GDM1 (cell line): ENCODE measurements at places on chromosomes 7 and 10.

DNA sequence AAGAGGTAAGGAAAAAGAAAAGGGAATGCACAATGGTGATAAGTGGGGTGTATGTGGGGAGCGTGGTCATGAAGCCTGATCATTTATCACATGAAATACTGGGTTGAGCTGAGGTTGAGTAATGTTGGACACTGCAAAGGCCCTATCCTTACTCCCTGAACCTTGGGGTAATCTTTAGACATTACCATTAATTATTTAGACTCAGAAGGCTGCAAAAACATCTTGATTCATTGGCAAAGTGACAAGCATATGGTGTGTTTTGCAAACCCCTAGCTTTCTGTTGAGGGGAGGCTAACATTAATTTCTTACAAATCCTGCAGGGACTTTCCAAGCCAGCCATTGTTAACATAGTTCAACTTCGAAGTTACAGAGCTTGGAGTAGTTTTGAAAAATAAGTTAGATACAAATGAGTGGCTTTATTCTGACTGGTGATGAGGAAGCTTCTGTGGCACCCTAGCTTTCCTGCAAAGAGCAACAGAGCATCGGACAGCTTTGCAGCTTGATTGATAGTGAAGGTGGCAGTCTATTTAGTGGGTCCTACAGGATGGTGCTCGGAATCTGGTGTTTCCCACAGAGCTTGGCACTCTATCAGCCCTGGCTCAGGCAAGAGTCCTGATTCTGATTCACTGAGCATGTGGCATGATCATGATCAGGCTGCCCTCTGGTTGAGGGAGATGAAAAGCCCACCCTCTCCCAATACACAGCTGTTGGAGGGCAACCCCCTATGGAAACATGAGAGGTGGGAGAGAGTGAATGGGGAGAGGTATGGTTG, 153.7 kb upstream of the NPVF start:
- no peak for DNase-seq

DNA sequence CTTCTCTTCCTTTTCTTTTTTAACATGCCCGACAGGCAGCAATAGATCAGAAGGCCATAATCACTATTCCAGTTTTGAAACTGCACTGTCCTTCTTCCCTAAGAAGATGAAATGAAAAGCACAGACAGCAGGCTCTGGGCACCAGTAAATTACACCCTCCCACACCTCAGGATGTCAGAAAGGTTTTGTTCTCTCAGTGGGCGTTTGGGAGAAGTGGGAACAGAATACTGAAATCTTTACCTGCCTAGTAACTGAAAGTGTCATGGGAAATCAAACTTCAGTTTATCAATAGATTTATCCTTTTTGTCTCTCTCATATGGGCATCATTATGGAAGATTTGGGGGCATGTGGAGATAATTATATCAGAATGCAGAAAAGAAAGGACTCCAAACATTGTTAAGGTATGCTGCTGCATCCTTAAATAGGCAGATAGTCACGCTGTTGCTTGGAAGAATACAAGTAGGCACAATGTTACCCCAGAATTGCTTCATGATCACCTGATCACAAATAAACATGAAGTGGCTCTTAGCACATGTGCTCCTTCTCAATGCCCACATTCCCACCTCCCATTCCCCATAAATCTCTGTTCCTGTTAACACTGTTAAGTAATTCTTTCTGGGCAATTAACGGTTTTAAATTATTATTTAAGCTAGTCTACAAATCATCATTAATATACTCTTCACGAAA, 113.3 kb downstream of the DOCK4 start:
- no peak for DNase-seq

DNA sequence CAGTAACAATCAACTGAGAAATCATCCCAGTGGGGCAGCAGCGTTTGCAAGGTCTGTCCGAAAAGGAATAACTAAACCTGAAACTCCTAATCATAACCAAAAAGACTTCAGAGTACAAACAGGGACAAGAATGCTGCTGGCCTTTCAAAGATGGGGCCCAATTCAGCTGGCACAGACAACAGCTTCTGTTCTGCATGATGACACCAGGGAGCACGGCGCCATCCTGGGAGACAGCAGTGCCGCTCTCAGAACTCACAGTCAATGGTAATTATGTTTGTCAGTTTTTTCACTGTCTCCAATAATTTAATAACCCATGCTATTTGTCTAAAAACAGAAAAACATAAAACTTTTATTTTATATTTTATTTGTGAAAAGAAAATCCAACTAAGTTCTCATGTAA, 90.0 kb downstream of the LARP4B start:
- no peak for DNase-seq

GRCh38 chr7:33698041-33698440, 207.3 kb upstream of the BMPER start:
- no peak for DNase-seq

- no peak for DNase-seq
These were observed 10.4 kb downstream of the KPNA7 start for GRCh38 chr7:99197498-99197897.

DNA sequence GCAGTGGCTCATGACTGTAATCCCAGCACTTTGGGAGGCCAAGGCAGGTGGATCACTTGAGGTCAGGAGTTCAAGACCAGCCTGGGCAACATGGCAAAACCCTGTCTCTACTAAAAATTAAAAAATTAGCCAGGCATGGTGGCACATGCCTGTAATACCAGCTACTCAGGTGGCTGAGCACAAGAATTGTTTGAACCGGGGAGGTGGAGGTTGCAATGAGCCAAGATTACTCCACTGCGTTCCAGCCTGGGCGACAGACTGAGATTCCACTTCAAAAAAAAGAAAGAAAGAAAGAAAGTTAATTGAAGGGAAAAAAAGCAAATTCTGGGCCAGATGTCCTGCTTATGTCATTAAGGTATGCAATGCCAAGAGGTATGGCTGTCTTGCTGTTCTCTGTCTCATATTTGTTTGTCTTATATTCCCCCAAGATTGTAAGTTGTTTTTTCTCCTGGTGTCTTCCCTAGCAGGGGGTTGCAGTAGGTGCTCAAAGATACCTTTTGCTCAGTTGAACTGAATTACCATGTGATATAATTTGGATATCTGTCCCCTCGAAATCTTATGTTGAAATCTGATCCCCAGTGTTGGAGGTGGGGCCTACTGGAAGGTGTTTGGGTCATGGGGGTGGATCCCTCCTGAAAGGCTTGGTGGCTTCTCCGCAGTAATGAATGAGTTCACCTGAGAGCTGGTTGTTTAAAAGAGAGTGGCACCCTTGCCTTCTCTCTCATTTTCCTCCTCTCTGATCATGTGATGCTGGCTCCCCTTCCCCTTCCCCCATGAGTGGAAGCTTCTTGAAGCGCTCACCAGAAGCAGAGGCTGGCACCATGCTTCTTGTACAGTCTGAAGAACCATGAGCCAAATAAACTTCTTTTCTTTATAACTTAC, 60.9 kb downstream of the MYOF start:
- DNase-seq: no peak

DNA sequence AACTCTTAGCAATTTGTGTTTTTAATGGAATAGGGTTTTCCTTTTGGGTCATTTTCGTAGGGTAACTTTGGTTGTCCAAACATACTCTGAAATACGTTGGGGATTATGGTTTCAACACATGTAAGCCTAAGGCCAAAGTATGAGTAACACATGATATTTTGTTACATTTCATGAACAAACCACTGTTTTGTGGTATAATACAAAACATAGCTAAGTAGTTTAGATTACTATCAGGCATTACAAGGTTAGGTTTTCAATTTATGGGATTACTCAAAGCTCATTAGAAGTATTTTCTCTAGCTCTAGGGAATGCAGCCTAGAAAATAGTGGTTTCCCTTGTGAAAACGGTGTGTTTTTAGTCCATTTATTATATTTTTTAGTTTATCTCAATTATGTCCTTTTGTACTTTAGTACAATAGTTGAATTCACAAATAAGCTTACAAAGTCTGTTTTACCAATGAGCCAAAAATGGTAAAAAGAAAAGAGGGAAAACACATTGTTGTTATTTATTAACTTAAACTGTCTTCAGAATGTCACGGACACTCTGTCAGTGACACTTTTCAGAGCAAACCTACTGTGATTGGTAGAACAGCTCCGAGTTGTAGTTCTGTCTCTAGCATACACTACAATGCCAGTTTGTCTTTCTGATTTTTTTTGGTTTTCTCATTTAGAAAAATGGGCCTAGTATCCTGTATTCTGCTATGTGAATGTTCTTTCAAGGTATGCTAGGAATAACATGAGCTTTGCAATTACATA, 473.7 kb downstream of the SUGCT start:
- DNase-seq: no peak

DNA sequence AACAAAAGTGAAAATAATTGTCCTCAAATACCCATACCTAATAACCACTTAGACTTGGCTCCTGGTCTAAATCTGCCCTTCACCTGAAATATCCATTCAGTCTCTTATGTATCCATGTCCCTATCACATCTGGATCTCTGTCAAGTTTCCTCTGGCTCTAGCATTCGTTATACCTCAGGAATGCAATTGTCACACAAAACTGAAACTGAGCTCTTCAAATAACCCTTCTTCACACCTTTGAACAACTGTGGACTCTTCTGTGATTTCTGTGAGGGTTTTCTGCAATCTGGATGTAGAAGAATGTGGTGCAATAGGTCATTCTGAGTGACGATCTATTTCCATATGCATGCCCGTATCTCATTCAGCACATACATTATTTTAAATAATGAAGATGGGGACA, 53.5 kb upstream of the FGL2 start:
- no peak for DNase-seq

DNA sequence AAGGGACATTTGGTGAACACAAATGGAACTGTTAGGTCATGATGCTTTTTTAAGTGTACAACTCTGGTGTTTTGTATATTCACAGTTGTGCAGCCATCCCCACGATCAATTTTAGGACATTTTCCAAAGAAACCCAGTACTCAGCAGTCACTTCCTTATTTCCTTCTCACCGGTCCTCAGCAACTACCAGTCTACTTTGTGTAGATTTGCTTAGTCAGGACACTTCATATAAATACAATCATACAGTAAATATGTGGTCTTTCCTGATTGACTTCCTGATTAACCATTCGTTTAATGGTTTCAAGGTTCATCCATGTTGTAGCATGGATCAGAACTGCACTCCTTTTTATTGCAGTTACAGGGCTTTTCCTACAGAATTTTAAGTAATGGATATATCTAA, 14.4 kb downstream of the SGPL1 start:
- no peak for DNase-seq

GRCh38 chr7:39212876-39213275, 235.2 kb downstream of the POU6F2 start:
- DNase-seq: no peak

- DNase-seq: no peak
These were observed 82.8 kb upstream of the COL13A1 start for GRCh38 chr10:69718951-69719350.

- DNase-seq: no peak
These were observed 89.9 kb downstream of the ZNF277 start for GRCh38 chr7:112296432-112296831.

DNA sequence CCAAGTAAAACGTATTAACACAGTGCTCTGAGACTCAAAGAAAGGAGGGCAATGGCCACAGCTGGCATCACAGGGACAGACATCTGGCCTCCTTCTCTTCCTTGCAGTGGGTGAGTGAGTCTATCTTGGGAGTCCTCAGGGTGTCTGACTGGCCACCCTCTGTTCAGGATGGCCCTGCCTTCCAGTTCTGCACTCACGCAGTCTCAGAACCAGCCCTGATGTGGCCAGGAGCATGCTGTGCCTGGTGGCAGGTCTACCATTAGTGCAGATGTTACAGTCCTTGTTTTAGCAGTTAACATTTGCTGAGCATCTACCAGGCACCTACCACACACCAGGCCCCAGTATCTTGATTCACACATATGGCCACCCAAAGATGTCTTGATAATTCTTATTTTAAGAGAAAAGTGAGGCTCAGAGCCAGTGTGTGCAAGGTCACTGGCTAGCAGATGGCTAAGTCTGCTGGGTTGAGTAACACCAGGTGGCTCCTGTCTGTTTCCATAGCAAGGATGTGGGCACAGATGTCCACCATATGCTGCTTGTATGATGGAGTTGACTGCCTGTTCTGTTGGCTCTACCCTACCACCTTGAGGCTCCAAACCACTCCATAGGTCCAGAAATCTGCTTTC, 23.2 kb upstream of the ARHGAP22 start:
- DNase-seq: no peak

DNA sequence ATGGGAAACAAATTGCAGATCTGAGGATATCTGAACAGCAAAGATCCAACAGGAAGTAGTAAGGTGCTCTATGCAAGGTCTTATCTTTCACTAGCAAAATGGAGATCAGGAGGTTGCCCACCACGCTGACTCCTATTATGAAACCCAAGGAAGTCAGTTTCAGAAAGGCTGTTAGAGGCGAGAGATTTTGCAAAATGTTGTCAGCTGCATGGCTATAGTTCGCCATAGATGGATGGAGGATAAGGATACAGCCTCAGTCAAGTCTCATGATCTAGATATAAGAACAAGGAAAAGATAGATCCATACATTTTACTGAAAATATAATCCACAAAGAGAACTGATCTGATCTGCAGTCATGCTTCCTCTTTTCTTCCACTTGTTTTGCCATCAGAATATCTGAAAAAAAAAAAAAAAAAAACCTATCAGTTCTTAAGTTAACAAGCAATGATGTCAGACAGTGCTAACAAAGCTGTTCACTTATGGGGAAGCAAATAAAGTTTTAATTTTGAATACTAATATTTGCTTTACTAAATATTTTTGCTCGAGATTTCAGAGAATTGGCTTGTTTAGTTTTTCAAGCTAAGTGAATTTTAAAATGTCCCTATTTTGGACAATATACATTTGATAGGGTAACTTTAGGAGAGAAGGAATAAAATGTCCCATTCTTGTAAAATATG, 2.0 kb downstream of the GPR85 start:
- no peak for DNase-seq

DNA sequence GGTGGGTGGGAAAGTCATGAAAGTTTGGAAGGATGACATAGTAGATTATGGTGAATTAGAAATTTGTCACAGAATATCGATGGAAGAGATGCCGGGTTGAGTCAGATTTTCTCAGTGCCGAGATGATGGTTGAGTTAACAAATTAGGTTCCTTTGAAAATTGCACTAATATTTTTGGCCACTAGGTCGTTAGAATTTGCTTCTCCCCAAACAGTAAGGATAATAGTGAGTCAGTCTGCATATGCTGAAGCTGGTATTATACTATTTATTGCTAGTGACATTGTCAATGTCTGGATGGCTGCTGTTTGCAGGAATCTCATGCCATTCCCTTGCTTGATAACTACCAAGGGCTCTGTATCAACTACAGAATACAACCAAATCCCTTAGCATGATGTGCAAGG, 37.7 kb upstream of the MINDY3 start:
- DNase-seq: no peak

- no peak for DNase-seq
These were observed 52.3 kb downstream of the PARD3 start for GRCh38 chr10:34762603-34763299.

GRCh38 chr7:142808461-142808801, 37.7 kb downstream of the PRSS2 start:
- no peak for DNase-seq
